MM.1S (cell line): ENCODE measurements at places on chromosomes 7 and 10.

GRCh38 chr7:12620371-12620770, 49.9 kb downstream of the SCIN start:
- no peak for DNase-seq

GRCh38 chr7:132471515-132471914, 104.8 kb downstream of the PLXNA4 start:
- no peak for DNase-seq

GRCh38 chr7:151003572-151003971, 12.8 kb downstream of the NOS3 start:
- DNase-seq, result no peak

GRCh38 chr7:5541087-5541992, 117.7 kb upstream of the TNRC18 start:
- DNase-seq, result no peak

DNA sequence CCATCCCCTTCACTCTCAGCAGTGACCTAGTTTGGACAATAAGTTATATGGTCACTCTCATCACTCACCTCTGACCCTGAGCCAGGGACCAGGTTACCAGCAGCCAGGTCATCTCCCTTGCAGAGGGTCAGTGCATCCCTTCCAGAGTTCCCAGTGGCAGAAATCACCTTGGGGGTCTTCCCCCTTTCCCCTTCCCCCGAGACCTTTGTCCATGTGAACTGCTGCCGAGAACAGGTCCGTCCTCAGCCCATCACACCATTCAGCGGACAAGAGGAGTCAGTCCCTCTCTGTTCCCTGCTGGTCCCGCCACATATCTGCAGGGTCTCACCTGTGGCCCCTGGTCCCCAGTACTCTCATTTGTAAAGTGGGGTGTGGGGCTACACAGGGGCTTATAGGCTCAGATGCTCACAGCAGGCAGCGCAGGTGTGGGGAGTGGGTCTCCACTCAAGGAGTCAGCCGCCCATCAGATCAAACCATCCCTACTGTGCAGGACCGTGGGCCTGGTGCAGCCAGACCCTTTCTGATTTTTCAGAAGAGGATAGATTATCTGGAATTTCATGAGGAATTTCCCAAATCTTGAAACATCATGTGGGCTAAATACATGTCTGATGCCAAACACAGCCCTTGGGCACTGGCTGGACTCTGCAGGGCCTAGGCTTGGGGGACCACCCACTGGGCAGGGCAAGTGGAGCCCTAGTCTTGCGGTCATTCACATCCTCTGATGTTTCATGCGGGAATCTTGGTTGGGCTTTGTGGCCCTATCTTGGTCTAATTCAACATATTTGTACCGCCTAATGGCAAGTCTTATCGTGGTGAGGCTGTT, 6.5 kb downstream of the DEPP1 start:
- no peak for DNase-seq

DNA sequence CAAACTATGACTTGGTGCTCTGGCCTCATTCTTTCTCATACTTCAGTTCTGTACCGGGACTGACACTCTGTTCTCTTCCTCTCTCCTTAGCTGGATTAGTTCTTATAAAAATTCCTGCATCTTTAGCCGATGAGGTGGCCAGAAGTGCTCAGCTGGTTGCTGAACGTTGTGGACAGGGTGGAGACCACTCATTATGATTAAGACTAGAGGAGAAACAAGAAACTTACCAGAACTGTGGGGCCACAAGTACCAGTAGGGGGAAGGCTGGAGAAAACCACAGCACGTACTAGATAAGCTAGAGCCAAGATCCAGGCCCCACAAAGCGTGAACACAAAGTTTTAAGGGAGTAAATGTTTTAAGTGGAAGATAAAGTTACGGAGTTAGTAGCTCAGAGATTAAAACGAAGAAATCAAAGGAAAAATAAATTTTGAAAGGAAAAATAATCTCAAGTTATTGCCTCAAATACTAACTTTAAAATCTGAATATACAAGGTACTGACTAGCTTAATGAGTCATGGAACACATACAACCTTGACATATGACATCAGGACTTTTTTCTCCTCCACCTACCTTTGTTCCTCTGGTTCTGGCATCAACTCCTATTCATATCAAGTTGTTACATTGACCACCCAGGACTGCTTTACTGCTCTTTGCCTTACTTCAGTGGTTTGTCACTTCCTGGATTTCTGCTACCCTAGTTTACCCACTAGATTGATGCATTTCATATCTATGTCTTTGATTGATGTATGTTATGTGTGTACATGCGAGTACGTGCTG, 469.0 kb downstream of the TFEC start:
- no peak for DNase-seq

- no peak for DNase-seq
Observed at GRCh38 chr10:61883371-61884025, 18.0 kb upstream of the ARID5B start.

GRCh38 chr10:11704092-11704491, 38.1 kb upstream of the ECHDC3 start:
- DNase-seq, result no peak

DNA sequence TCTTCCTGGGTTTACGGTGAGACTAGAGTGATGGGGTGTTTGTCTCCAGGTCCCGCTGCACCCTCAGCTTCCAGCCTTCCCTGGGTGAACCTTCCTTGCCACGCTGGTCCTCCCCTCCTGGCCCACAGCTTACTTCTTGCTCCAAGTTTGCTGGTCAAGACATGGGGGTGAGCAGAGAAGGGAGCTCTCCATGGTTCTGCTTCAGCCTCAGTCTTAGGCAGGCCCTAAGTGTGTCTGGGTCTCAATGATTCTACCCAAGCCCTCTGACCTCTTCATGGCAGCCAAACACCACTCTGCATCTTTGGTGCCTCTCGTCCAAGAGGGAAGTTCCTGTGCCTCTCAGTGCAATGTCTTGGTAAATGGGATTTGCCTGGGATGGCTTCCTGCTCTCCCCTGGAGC, 356.5 kb upstream of the KLF6 start:
- DNase-seq, result peak; percentile 27

- no peak for DNase-seq
Observed at GRCh38 chr10:60710041-60710440, 68.2 kb upstream of the CDK1 start.

- DNase-seq, result no peak
Observed at GRCh38 chr10:80444124-80444523, 10.0 kb upstream of the TSPAN14 start.

- DNase-seq, result peak; percentile 94
Observed at GRCh38 chr7:106870983-106871410, 5.9 kb downstream of the PIK3CG start.

DNA sequence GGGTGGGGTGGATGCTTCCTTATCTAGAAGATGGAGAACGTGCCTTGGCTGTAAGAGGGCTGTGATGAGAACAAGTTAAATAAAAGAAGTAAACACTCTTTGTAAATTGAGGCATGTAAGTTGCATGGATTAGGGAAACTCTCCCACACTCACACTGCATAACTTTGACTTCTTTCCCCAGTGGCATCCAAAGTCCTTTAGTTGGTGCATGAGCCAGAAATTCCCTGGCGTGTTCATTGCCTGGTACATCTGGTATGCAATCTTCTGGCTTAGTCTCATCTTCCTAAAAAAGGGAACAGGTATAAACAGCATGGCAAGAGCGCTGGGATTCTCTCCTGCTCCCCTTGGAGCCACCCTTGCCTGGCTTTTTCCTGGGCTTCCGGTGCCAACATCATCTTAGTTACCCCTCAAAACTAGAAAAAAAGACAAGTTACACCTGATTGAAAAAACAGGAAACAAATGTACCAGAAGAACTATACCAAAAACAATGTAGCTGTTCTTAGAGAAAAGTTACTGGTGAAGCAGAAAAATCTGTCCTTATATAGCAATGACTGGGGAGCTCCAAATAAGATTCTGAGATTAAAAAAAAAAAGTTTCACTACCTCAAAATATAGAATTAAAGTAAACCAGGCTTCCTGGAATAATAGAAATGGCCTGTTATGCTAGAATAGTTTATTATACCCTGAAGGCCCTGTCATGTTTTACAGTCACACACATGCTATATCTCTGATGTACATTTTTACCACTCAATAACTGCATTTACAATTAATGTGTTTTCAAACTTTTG, 9.9 kb downstream of the RP9 start:
- no peak for DNase-seq

DNA sequence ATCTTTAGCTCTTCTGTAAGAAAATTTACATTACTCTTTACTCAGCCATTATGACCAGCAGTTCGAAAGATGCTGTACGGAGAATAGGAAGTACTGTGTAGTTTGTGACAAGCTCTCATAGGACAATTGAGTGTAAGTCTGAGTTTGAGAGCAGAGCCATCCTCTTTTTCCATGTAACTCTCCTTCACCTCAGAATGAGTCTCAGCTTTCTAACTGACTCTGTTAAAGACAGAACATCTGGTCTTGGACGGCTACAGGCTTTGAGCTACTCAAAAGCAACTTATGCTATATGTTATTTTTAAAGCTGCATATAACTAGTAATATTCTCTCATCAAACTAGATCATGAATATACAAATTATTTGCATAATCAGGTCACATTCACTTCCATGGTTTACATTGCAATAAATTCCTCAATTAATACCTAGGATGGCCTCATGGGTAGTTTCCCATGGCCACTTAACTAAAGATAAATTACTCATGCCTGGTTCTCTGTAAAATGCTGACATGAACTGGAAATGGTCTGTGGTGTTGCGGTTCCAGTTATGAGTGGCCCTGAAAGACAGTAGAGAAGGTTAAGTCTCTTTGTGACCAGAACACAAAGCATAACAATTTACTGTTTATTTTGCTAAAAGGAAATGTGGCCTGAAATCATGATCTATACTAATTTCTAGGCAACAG, 358.7 kb downstream of the PHF14 start:
- no peak for DNase-seq

DNA sequence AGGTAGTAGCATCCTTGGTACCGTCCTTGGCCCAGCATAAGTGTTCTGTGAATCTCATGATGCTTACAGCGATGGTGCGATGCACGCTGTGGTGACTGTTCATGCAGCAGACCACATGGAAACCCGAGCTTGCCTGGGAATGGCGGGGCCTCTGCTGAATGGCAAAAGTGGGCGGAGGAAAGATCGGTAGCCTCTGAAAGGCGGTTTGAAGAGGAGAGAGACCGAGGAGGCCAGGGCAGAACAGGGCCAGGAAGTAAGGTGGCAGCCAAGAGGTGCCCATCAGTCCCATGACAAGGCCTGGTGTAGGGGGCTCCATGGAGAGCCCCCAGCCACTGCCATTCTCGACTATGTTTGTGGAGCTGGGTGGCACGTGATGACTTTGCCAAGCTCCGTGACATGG, 33.2 kb upstream of the CNPY1 start:
- no peak for DNase-seq

DNA sequence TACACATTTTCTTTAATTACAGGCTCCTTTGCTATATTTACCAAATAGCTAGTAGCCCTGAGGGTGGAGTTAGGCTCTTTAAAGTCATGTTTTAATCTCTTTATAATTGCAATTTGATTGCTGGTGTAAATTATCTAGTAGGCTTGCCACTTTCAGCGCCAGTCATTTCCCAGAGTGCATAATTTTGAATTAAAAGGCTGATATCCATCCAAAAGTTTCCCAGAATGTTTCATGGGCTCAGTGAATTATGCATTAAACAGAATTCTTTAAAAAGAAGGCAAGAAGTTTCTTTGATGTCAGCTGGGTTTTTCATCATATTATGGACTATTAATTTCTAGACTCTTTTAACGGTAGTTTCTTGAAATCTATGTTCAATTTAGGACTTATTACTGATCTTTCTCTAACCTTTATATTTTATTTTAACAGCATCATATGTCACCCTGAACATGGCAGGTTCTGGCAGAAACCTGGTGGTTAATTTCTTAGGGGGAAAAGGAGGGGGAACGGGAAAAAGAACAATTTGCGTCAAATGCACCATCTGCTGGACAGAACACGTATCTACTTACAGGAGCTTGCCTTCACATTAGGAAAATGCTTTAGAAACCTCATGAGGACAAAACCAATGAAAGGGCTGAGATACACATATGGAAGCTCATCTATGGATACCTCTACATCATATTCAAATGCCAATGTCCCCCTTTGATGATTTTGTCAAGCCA, 171.1 kb downstream of the GRM3 start:
- peak; percentile 28 for DNase-seq

GRCh38 chr7:140242057-140243031, 65.6 kb upstream of the KDM7A start:
- DNase-seq, result peak; percentile 58

GRCh38 chr10:69451784-69452251, 553 bp downstream of the TSPAN15 start:
- DNase-seq, result no peak

- no peak for DNase-seq
Observed at GRCh38 chr10:95346715-95347401, 56.1 kb upstream of the PDLIM1 start.

DNA sequence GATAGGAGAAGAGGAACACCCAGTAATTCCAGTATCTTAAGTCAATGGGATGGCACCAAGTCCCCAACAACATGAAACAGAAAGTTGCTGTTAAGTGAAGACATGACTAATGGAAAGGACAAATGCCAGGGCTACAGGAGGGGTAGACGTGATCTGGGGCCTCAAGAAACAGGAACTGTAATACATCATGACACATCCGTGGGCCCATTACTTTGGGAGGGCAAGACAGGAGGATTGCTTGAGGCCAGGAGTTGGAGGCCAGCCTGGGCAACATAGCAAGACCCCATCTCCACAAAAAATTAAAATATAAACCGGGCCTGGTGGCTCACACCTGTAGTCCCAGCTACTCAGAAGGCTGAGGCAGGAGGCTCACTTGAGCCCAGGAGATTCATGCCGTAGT, 408.6 kb upstream of the PRKCQ start:
- DNase-seq, result no peak

- DNase-seq, result no peak
Observed at GRCh38 chr7:120628251-120628650, 229.7 kb downstream of the TSPAN12 start.

DNA sequence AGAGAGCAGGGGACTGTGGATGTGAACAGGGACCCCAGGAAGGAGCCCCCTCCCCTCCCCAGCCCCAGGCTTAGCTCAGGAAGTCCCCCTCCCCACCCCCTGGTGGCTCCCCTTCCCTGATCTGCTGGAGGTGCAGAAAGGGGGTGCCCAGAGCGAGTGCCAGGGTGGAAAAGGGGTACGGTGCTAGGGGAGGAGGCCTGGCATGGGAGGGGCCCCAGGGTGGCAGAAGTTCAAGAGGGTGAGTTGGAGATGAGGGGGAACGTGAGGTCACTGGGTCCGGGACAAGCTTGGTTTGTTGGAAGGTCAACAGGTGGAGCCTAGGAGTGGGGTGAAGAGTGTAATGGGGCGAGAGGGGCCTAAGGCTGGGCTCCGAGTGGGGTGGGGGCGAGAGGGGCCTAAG, 21.5 kb upstream of the TBL2 start:
- no peak for DNase-seq

DNA sequence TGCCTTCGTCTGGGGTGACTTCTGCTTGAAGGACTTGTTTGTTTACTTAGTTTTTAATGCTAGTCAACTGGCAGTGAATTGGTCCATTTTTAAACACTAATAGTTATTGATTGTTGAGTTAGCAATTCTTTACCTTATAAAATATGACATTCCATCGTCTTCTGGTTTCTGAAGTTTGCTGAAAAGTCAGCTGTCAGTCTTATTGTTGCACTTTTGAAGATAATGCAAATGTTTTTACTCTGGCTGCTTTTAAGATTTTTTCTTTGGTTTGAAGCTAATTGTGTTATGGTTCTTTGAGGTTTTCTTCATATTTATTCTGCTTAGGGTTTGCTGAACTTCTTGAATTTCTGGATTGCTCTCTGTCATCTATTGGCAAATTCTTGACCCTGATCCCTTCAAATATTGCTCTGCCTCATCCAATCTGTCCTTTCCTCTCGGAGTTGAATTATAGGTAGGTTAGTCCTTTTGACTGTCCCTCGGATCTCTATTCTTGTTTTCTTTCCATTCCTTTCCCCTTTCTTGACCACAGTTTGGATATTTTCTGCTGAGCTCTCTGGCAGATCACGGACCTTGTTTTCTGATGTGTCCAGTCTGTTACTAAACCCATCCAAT, 24.2 kb downstream of the MGMT start:
- DNase-seq, result no peak

- DNase-seq, result no peak
Observed at GRCh38 chr7:153258686-153259085, 499.1 kb downstream of the ACTR3B start.
